Posterior vena cava (tissue), 2 donors: ENCODE measurements at places on chromosomes 6 and 20. TPM values are rescaled to one million over a fixed set of nuclear protein-coding genes. Genes with fewer than 3 reads are reported as not detected.

DNA sequence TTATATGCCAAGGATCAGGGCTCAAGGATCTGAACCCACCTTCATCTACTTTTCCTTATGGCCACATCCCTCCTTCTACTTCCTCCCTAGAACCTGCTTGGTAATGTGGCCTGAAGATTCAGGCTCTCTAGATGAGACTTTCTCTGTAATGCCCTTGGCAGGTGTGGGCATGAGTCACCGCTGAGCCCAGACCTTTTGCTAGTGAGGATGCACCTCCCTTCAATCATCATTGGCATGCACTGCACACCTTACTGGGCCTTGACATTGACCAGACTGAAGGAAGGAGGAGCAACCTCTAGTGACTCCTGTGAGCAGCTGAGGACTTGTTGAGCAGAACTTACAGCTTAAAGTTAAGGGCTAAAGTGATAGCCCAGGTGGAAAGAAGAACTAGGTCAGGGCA lies 405.3 kb downstream of the MAFB start:
- no peak for DNase-seq

DNA sequence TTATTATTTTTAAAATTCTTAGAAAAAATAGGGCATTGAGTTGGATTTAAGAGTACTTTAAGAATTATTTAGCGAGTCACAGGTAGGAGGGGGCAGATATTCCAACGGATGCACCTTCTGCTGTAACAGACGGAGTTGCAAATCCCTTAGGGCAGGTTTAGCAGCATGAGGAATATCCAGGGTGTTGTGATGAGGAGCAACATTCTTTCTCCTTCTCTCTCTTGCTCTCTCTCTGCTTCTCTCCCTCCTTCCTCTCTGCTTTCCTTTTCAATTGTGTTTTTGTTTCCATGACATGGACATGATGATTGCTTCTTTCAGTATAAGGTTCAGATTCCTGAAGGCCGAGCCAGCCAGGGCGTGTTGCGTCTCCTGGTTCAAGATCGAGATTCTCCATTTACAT lies 28.9 kb downstream of the CDH26 start:
- no peak for DNase-seq

Gene SLC12A5
- not detected for total RNA-seq

Gene PSORS1C2
- total RNA-seq, result not detected

- DNase-seq, result no peak
Observed at GRCh38 chr20:7775072-7775471, 165.2 kb downstream of the HAO1 start.

DNA sequence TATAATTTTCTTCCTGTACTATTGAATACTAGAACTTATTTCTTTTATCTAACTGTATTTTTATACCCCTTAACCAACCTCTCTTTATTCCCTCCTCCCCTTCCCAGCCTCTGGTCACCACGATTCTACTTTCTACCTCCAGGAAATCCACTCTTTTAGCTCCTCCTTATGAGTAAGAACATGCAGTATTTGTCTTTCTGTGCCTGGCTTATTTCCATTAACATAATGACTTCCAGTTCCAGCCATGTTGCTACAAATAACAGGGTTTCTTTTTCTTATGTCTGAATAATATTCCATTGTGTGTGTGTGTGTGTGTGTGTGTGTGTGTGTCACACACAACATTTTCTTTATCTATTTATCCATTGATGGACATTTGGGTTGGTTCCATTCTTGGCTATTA lies 152.3 kb upstream of the OLIG3 start:
- DNase-seq, result no peak

Gene CLDN20
- not detected for total RNA-seq

DNA sequence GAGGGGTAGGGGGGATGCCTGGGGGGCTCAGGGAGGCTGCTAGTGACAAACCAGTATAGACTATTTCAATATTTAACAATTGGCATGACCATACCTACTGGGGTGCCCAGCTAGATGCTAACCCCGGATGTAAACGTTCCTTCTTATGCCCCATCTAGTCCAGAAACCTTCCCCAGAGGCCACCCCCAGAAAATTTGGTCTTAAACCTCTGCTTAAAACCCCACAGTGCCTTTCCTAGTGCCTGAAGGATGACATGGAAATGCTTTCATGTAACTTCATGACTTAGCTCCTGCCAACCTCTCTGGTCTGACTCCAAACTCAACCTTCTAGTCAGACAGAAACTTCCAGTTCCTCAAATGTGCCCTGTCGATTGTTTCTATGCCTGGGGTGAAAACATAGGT lies 52.0 kb downstream of the JPH2 start:
- DNase-seq, result no peak

Gene RPS10
- total RNA-seq, result 962 TPM

DNA sequence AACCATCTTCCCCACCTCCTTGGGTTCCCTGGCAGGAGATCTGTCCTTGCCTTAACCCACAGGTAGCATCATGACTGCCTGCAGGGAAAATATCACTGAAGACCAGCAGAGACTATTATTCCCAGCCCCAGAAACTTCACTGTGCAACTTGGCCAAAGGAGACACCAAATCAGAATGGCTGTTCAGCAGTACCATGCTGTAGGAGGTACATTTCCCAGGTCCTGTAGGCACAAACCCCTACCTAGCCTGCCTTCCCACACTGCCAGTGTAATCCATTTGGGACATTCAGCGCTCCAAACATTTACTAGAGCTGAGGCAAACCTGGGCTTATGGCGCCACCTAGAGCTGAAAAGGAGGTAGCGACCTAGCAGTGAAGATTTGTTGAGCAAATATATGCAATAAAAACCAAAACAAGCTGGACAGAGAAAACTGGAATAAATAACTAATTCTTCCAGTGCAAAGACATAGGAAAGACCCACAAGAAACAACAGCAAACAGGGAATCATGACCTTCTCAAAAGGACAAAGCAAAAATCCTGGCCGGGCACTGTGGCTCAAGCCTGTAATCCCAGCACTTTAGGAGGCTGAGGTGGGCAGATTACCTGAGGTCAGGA lies 60.3 kb downstream of the VTA1 start:
- DNase-seq, result no peak

- no peak for DNase-seq
Observed at GRCh38 chr20:46423882-46424482, 17.6 kb upstream of the ELMO2 start.

Gene FOXF2
- total RNA-seq, result 1.2 TPM

Gene SMLR1
- not detected for total RNA-seq

Gene BIRC7
- not detected for total RNA-seq

DNA sequence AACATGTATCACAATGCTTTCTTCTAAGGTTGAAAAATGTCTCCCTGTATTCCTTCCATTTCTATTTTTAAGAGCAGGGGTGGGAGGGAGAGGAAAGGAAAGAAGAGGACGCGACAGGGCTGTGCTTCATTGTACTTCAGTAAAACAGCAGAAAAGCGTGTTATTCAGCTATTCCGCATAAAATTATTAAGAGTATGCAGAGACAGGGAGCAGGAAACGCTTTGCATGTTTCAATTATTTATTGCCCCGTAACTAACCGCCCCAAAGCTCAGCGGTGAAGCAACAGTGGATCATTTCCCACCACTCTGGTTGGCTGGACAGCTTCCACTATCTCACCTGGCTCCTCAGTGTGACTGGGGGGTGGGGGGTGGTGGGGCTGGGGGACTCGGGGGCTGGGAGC lies 188.9 kb downstream of the TTLL2 start:
- no peak for DNase-seq

DNA sequence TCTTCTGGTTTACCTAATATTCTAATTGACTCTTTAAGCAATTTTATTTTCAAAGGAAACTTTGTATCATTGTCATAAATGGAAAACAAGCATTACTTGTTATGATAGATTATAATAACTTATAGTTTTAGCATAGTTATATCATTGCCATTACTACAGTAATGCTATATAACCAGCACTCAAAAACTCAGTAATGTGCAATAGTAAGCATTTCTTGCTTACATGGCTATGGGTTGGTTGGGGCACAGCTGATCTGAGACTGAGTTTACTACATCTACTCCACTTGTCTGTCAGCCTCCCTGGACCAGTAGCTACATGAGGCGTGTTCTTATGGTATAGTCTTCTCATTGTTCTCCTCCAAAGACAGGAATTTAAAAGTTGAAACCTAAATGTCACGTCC lies 1085.6 kb upstream of the FLRT3 start:
- DNase-seq, result no peak

Gene FAM83D
- total RNA-seq, result 72.1 TPM

DNA sequence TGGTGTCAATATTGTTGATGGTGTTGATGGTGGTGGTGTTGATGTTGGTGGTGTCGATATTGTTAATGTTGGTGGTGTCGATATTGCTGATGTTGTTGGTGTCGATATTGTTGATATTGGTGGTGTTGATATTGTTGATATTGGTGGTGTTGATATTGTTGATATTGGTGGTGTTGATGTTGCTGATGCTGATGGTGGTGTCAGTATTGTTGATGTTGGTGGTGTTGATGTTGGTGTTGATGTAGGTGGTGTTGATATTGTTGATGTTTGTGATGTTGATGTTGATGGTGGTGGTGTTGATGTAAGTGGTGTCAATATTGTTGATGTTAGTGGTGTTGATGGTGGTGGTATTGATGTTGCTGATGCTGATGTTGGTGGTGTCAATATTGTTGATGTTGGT lies 240.0 kb downstream of the CDH4 start:
- no peak for DNase-seq

Gene ME1
- total RNA-seq, result 12.8 TPM

GRCh38 chr6:11235062-11235461 lies 2.6 kb upstream of the NEDD9 start:
- DNase-seq, result no peak

DNA sequence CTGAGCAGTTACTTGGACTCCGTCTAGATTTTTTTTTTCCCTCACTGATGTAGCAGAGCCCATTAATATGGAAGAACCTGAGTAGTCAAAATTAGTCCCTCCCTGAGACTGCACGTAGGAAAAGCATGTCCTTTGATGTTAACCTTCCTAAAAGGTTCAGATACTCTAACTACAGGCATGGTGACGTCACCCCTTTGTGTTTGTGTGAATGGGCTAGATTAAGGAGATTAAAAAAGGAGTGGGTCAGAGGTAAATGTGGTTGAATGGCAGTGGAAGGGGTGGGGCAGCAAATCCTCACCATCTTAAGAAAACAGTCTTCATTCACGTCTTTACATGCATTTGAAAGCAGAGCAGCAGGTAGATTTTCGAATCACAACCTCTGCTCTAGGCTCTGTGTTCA lies 521.1 kb downstream of the TFAP2B start:
- DNase-seq, result no peak

DNA sequence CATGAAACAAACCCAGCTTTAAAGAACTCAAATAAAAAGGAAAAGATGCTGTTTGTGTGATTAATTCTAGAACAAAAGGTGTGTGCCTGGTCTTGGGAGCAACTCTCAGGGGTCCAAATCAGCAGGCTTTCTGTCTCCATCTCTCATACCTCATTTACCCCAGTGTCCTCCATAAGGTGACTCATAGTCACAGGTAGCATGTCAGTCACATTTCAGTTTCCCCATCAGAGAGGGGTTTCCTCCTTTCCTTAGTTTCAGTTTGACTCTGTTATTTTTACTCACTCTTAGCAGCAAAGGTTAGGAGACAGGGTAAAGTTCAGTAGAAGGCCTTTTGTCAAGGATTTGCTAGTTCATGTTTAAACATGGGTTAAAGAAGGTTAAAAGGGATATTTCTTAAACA lies 46.2 kb downstream of the OGFRL1 start:
- no peak for DNase-seq

GRCh38 chr6:132194529-132194928 lies 206.7 kb downstream of the MOXD1 start:
- DNase-seq, result no peak

DNA sequence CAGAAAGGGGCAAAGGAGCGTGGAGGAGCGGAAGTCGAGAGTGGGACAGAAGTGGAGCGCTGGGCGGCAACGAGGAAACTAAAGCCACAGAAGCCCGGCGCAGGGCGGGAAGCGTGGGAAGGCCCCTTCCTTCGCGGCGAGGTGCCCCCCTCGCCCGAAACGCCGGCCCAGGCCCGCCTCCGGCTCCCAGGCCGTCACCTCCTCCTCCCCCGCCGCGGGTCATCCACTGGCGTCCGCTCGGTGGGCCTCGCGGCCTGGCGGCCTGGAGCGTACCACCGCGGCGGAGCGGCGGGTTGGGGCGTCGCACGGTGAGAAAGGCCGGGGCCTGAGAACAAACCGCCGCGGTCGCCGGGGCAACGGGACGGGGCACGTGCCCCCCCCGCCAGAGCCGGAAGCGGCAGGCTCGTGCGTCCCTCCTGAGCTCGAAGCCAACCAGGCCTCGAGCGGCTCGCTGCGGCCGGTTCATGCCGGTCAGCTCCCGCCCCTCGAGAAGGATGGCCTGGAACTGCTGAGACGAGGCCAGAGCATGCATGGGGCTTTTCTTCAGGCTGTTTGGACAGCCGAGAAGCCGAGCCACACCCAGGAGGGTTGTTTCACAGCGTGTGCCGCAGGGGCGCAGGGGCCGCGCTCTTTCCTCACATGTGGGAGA lies at the start of gene TCP11:
Gene TCP11 (minus strand): TSS at position 333 of the 649 bp plus-strand sequence. CDS start 469 bp downstream, outside the sequence.
- no peak for DNase-seq

- DNase-seq, result peak; percentile 78
Observed at GRCh38 chr6:159836718-159837490, 36.8 kb downstream of the PNLDC1 start.

- no peak for DNase-seq
Observed at GRCh38 chr20:62236766-62237513, 1.4 kb upstream of the OSBPL2 start.

DNA sequence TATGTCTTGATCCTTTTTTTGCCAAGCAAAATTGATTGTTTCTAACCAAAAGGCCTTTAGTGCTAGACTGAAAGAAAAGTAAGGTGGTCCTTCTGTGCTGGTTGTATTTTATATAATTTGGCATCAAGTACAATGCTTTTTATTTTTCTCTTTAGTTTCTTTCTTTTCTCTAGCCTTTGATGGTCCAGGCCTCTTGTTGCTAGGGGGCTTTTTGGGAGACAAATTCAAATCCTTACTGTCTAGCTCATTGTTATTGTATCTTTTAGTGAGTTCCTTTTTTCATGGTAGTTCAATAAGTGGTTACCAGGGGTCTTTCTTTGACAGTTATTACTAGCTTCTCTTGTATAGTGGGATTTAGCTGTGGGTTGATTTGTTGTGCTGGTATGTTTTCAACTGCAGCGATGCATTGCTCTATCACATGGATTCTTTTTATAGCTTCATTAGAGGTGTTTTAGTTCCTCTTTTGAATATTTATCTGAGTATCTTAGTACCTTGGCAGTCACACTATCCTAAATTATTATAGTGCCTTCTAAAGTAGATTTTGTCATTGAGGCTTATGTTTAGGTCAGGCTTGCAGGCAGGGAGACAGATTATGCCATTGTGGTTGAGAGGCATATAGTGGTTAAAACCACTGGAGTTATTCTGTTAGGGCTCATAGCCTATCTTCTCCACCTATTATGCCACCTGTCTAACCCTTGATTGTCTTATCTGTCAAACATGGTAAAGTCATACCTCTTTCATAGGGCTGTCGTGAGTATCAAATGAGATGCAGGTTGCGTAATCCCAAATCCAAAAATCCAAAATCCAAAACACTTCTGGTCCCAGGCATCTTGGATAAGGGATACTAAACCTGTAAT lies 49.5 kb downstream of the KCNS1 start:
- no peak for DNase-seq
